Cerebellar nuclear complex (tissue), 1 donor: ENCODE measurements at places on chromosomes 11 and 22.

- no peak for DNase-seq
These were observed 27.1 kb downstream of the VPS37C start for GRCh38 chr11:61133956-61134662.

GRCh38 chr11:119875841-119876600 is 147.0 kb upstream of the NECTIN1 start:
- DNase-seq, result no peak

- DNase-seq, result no peak
These were observed 17.4 kb downstream of the UBASH3B start for GRCh38 chr11:122672892-122673291.

DNA sequence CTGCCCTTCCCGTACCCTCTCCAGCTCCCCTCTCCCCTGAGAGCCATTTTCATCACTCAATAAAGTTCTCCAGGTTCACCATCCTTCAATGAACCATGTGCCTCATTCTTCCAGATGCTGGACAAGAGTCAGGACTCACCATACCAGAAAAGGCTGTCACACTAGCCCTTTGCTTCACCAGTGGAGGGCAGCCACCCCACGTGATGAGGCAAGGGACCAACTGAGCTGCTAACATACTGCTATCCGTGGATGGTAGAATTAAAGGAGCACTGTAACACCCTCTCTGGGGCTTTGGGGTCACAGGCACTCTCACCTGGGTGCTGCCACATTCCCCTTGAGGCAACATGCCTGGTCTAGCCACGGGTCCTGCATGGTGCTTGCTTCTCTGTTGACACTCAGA is 13.1 kb upstream of the OR5I1 start:
- no peak for DNase-seq

DNA sequence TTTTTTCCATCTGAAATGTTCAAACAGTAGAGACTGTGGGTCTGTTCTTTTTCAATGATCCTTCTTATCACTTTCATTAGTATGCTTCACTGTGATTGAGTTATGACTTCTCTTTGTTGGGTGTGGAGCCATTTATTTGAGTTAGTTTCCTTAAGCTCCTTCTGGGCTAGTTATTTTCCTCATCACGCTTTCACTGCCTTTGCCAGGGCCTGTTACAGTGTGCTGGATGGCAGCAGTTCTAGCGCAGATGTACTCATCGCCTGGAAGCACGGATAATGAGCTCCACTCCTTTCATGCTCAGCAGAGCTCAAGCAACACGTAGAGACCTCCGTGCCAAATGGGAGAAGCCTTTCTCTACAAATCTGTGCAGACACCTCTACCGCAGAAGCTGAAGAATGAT is 7.0 kb upstream of the ARHGAP42 start:
- no peak for DNase-seq

DNA sequence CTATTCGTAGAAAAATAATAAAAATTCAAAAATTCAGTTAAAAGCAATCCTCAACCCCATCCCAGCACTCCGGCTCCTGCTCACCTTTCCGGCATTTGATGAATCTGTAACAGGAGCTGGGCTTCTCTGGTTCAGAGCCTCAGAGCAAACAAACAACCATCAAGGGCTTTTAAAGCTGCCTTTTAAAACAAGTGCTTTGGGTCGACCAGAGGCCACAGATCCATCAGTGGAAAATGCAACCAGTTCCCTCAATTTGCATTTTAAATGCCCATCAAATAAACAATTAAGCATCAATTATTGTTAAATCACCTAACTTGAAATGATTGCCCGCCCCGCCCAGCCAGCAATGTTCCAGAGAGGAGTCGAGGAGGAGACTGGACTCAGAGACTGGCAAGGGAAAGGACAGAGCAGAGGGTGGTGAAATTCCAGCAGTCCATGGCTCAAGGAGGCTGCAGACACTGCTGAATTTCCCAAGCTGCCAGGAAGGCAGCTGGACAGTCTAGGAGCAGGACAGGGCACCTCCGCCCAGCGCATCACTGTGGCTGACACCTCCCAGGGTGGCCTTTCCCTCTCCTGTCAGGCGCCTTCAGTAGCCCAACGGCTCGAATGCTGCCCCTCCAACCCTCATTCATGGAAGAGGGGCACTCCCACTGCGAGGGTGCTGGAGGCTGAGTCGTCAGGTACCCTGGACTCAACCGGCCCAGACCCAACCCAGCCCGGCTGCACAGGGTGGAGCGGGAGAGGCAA is 7.5 kb downstream of the FXYD6 start:
- no peak for DNase-seq

DNA sequence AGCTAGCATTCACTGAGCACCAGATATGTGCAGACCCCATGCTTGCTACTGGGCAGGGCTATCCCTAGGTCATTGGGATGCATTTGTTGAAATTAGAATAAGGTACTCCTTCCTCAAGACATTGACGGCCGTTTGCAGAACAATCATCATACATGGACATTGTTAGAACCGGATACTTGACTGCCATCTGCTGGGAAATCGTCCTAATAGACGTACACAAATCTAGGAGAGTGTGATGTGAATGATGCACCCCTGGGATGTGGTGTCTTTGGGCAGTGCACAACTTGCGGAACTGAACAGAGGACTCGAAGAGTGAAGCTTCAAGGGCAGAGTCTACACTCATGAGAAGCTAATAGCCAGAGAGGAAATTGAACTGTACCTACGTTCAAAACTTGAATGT is 35.9 kb downstream of the MYO18B start:
- DNase-seq, result no peak

GRCh38 chr11:115325523-115325922 is 178.7 kb downstream of the CADM1 start:
- DNase-seq, result no peak

DNA sequence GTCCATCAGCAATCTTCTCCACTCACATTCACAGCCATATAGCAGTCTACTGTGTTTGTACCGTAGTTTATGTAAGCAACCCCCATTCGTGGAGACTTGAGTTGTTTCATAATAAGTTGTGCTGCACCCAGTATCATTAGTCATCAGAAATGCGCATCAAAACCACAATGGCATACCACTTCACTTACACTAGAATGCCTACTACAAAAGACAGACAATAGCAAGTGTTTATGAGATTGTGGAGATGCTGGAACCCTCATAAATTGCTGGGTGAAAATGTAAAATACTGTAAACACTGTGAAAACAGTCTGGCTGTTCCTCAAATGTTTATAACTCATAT is 133.3 kb downstream of the ATXN10 start:
- no peak for DNase-seq

DNA sequence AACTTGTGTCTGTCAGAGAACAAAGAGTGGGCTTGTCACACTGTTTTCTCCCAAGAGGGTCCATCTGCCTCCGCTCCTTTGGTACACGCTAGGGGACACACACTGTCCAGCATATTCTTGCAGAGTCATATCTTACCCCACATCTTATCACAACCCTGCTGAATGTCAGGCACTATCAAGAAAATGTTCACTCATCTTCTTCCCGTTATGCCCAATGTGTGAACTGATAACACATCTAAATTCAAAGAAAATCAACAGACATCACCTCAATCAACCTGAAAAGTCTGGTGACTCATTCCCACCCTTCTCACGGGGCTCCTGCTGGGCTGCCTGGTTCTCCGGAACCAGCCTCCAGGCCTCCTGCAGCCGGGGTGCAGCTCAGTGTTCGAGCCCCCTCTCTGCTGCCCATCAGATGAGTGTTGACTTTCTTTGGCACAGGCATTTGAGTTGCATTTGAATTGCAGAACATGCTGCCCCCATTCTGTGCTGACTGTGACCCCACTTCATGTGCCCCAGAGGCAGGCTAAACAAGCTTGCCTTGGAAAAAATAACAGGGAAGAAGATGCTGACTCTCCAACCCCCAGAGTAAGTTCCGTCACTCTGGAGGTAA is 19.4 kb downstream of the GRAP2 start:
- DNase-seq, result no peak

- DNase-seq, result peak; percentile 29
These were observed 125.6 kb downstream of the BCR start for GRCh38 chr22:23305922-23306374.

DNA sequence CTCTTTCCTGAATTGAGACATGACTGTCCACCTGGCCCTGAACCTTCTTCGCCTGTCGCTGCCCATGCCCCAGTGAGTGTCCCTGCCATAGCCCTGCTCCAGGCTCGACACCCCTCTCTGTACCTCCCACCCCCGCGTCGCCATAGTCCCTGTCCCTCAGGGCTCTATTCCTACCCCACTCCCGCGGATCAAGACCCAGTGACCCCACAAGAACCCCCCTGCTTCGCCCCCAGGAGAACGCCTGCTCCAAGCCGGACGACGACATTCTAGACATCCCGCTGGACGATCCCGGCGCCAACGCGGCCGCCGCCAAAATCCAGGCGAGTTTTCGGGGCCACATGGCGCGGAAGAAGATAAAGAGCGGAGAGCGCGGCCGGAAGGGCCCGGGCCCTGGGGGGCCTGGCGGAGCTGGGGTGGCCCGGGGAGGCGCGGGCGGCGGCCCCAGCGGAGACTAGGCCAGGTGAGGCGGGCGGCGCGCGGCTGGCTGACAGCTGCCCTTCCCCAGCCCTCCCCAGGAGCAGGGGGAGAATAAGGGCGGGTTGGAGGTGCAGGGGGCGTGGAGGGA is 5.6 kb downstream of the NRGN start:
- no peak for DNase-seq

GRCh38 chr22:23263651-23264555 is 83.6 kb downstream of the BCR start:
- no peak for DNase-seq

DNA sequence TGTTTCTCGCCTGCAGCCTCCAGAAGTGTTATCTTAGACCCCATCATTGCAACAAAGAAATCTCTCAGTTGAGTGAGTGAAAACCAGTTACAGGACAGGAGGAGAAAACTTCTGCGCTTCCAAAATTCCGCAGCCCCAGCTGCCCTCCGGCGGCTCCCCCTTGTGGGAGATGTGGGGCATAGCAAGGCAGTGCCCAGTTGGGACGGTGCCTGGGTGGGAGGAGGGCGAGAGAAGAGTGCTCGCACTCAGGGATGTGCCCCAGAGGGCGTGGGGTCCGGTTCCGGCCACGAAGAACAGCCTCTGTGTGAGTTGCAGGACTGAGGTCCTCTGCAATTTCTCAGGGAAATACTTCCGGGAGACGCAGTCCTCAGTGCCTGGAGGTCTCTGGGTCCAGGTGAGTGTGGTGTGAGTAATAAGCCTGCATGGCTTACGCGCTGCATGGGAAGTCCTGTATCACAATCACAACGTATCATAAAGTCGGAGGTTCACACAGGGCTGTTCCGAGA is 87.0 kb upstream of the BLID start:
- DNase-seq, result no peak

- DNase-seq, result no peak
These were observed 17.5 kb upstream of the OPCML start for GRCh38 chr11:133549826-133550225.

GRCh38 chr11:79973721-79974617 is 533.1 kb upstream of the TENM4 start:
- no peak for DNase-seq

DNA sequence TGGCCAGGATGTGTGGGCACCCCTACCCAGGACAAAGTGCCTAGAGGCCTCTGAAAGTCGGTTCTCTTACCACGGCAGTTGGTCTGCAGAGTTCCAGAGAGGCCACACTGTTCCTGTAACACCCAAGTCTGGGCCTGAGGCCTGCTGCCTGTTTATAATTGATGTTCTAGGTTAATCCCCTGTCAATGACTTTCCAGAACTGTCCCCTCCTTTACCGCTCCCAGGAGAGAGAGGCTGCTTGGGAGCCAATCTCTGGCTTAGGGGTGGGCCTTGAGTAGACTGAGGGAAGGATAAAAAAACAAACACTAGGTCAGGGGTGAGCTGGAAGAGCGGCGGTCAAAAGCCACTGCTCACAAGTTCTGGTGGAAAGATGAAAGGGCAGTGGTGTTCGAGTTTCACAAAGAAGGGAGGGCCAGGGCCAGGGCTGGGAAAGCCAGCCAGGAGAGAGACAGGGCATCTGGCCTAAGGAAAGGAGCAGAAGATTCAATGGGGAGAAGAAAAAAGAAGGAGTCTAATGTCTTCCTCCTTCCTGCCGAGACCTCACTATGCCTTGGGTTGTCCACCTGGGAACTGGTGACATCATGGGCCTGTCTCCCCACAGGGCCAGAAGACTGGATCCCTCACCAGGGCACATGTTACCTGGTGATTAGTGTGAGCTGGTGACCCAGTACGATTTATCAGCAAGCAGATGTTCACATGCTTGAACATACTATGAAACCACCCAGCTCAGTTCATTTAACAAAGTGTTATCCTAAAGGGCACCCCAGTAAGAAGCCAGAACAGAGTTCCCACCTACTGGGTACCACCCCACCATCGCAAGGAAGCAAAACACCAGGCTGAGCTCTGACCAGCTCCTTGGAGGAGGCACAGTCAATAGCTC is 50.2 kb downstream of the PC start:
- DNase-seq, result no peak

DNA sequence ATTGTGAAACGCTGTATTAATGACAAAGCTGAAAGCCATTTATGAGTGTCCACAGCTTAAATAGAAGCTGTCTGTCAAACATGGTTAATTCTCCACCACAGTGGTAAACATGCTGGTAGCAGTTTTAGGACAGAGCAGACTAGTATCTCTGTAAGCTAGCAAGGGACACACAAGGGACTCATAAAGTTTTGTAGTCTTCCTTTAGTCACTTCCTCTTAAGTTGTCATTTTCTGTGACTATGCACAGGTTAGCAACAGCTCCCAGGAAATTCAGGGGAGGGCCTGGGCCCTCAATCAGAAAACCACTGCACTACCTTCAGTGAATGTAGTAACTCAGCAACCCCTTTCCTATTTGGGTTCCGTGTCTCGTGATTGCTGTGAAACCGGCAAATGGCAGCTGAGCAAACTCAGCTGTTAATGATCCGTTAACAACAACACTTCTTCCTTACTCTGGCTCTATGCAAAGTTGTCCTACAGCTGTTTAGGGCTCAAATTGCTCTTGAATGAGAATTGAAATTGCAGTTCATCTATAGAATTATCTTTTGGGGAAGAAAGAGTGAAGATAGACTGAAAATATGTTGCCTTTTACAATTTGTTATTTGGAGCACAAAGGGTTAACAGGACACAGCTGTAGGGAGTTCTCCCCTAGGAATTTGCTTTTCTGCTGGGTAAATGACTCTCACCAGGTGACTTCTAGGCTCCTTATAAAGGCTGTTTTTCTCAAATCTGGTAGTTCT is at the start of gene MMP26:
Gene MMP26, plus strand, starts transcription at position 731 of the 736 bp plus-strand sequence.
- DNase-seq, result no peak

DNA sequence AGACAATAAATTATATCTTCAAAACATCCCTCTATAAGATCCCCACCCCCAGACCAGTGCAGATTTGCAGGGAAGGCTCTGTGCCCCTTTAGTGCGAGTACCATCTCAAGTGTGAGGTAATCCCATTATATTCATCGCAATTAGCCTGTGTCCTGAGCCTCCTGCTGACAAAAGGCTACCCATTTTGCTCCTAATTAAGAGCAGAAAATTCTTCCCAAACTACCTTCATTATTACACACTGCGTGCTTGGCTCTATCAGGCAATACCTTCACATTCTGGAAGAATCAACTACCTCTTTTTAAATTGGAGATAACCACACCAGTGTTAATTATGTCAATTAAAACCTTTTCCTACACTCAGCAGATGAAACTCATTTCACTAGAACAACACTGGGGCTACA is 1133.4 kb upstream of the CCDC90B start:
- no peak for DNase-seq

GRCh38 chr11:111792955-111793500 is 26.8 kb upstream of the PPP2R1B start:
- DNase-seq, result no peak

- no peak for DNase-seq
These were observed 169.1 kb downstream of the CADM1 start for GRCh38 chr11:115334932-115335788.

- no peak for DNase-seq
These were observed 143.2 kb downstream of the OPCML start for GRCh38 chr11:133388975-133389568.
